Temporal lobe (tissue), 4 donors: ENCODE measurements at places on chromosomes 12 and 14. TPM values are rescaled to one million over a fixed set of nuclear protein-coding genes. Genes with fewer than 3 reads are reported as not detected.

PLEKHA5 gene
- 59.0 TPM for total RNA-seq

PYM1 gene
- 13.8 TPM for total RNA-seq

NKX2-8 gene
- total RNA-seq, result not detected

SLC17A8 gene
- total RNA-seq, result 2.0 TPM
